ENCODE measurements at places on chromosomes 16 and 17. TPM values are rescaled to one million over a fixed set of nuclear protein-coding genes. Genes with fewer than 3 reads are reported as not detected.

CIAO3 gene
- total RNA-seq, result 39.6 TPM

GRCh38 chr16:55825115-55825728 is 7.7 kb downstream of the CES1 start:
- no peak for DNase-seq

- no peak for DNase-seq
These were observed 9.2 kb upstream of the NFATC3 start for GRCh38 chr16:68075980-68076379.

DNA sequence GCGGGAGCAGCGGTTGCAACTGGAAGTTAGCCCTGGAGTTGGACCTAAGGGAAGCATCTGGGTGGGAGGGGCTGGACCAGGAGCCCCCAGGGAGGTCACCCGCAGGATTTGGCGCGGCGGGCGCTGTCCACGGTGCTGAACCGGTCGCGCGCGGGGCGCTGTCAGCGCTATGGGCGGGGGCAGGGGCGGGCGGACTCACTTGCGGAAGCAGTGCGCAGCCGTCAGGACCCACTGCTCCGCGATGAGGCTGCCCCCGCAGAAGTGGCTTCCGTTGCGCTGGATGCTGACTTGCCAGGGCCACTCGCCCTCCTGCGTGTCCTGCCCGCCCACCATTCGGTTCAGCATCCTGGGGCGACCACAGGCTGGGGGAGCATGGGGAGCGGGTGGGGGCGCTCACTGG is 4.5 kb downstream of the PRSS27 start:
- DNase-seq, result peak; percentile 94

KIF19 gene
- 0.91 TPM for total RNA-seq

DNA sequence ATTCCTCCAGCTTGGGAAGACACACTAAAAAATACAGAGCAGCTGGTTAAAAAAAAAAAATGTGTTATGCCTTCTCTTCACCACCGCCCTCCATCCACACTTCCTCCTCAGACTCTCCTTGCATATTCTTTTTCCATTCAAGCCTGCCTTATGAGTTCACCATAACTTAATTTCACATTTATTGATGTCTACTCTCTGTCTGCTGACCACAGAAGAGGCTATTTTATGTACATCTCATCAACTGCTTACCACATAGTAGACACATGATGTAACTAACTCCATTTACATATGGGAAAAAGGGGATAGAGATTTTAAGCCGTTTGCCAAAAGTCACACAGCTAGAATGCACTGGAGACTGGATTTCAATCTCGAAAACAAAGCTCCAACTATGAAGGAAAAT is 409.8 kb downstream of the CDH11 start:
- no peak for DNase-seq

DNA sequence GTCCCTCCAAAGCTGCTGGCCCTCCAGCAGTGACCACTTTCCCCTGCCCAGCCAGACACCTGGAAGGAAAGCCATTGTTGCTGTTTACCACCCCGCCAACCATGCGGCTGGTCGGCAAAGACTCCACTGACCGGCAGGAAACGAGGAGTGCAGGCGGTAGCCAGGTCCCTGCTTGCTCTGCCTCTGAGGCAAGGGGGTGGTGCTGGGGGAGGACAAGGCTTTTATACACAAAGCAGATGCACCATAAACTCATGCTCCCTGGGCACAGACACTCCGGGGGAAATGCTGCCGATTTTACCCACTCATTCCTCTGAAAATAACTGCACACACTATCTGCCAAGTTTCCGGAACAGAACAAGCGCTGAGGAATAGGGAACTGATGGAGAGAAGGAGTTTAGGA is 62.8 kb upstream of the GRIN2A start:
- no peak for DNase-seq

- DNase-seq, result no peak
These were observed 17.6 kb downstream of the MVP start for GRCh38 chr16:29837841-29838240.

- no peak for DNase-seq
These were observed 8.8 kb downstream of the ADAT1 start for GRCh38 chr16:75614066-75614897.

CSH1 gene
- not detected for total RNA-seq

GRCh38 chr16:64019339-64019738 is 1102.5 kb downstream of the CDH11 start:
- DNase-seq, result no peak

DNA sequence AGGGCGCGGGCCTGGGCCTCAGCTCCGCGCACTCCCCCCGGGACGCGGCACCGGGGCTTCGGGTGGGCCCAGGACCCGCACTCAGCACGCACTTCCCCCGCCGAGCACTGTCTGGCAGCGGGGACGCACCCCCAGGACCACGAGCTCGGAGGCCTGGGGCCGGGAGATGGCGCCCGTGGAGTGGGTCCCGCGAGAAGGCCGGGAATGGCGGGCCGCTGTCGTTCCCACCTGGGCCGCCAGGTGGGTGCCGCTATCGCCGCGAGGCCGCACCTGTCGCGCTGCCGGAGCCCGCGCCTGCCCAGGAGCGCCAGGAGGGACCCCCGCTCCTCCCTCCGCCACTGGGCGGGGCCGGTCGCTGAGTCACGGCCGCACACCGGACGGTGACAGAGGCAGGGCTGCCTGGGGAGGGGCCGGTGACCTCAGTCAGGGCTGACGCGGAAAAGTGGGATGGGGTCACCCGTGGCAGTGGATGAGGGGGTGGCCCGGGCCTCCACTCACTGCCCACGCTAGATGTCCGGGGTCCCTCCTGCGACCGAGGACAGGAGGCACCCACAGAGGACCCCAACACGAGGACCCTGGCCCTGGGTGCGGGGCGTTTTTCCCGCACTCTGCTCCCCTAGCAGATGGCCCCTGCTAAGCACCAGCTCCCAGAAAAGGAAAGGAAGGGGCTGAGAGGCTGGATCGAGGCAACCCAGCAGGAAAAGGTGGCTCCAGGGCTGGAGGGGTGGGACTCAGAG is 6.9 kb upstream of the ACTG1 start:
- DNase-seq, result peak; percentile 75

DNA sequence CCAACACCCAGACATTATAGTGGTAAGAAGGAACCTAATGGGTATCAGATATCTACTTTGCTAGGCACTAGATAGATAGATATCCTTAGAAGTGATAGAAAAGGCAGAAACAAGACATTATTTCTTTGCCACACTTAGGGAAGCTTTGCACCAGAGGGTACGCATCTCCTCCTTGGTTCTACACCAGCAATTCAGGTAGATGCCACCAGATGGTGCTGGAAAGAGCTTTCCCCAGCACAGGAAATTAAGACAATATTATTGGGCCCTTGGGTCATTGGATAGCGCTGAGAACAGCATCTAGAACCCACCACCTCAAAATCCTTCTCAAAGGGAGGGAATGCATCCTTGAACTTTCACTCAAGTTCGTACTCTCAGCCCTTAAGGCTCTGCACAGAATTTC is 173.8 kb upstream of the CCL2 start:
- DNase-seq, result no peak

ABCC3 gene
- total RNA-seq, result 1.4 TPM

DNA sequence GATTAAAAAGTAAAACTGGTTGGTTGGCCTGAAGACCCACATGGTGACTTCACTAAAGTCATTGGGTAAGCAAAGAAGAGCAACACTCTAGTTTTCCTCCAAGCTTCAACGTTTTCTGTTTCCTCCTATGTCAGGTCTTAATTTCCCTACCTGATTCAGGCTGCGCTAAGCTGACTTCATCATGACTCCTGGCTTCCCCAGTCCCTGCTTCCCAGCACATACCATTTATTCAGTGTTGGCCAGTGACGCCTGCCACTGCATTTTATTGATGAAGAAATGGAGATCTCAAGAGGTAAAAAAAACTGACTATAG is 645.3 kb downstream of the WWOX start:
- no peak for DNase-seq

- DNase-seq, result no peak
These were observed 24.5 kb downstream of the FBXO39 start for GRCh38 chr17:6800422-6801027.

GRCh38 chr17:50133028-50133768 is 3.2 kb upstream of the SAMD14 start:
- no peak for DNase-seq

DNA sequence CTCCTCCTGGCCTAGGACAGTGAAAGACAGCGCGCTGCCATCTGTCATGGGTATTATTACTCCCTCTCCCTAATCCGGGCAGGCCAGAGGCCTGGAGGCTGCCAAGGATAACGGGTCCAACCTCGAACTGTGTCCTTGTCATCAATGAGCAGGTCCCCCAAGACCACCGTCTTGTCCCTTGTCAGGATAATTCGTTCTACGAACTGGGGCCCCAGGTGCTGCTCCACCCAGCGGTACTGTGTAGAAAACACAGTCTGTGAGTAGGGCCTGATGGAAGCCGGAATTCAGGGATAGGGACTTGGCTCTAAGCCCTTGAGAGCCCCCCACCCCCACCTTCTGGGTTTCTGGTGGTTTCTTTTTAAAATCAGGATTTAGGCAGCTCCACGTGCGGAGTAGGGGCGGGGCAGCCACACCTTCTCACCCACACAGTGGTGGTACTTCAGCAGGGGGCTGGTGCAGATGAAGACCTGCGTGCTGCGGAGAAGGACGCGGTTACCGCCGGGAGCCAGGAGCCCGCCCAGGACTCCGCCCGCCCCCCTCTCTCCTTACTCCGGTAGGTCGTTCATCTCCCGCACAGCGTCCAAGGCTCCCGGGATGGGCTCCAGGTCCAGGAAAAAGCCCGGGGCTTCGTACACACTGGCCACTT is 787 bp downstream of the NT5C start:
- DNase-seq, result no peak

DNA sequence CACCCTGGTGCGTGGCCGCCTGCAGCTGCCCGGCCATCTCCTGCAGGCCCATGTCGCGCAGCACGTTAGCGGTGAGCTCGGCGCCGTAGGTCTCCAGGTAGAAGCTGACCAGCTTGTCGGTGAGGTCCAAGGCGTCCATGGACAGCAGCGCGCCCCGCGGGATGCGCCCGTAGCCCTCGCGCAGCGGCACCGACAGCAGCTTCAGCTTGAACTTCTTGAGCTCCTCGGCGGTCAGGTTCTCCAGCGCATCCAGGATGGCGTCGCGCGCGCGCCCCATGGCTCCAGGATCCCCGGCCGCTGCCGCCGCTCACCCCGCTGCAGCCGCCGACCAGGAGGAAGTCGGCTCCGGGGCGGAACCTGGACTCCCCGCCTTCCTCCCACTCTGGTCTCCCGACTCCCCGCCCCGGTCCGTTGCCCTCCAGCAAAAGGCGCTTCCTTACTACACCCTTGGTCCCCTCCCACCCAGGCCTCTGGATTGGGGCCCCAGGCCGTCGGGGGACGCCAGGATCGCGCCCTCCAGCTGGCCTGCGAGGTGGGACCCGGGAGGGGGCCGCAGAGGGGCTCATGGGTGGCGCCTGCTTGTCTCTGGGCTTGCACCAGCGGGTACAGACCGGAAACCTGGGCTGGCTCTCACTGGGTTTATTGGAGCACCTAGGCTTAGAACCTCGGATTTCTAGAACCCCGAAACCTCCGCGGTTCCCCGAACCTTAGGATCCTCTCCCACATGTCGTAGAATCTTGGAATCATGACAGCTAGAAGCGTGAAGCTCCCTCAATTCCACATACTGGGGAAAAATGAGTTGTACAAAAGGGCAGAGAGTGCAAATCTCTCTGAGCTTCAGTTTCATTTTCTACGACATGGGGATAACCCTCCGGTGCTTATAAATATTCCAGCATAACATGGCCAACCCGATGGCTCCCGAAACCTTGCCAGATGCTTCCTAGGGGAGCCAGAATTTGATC is at the start of gene PYCARD:
TSS of gene PYCARD (minus strand) at position 347 of the 962 bp plus-strand sequence. CDS start at position 277, 70 bp downstream.
- DNase-seq, result peak; percentile 71

DNA sequence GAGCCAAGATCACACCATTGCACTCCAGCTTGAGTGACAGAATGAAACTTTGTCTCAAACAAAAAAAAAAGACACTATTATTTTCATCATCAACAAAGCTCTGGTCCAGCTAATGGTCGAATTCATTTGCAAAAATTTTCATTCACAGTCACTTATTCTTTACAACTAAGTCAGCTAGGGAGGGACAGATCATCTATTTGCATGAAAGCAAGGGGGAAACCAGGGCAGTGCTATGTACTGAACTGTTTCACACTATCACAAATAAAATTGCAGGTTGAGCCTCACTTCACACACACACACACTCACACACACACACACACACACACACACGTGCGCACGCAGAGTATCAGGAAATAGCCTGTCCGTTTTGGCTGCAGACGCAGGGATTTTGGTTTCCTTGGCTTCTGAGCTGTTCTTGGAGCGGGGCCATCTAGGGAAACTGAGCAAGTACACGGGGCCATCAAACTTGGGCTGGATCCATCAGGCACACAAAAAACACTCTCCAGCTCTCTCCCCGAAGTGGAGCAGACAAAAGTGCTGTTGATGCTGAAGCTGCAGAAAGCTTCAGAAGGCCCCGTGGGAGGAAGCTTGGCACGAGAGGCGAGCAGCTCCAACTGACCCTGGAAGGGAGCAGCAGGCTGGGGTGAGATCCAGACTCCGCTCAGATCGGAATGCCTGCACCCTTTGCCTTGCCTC is 44.3 kb upstream of the HELZ start:
- DNase-seq, result no peak

- DNase-seq, result no peak
These were observed 860.4 kb upstream of the SOX9 start for GRCh38 chr17:71260366-71260940.

DNA sequence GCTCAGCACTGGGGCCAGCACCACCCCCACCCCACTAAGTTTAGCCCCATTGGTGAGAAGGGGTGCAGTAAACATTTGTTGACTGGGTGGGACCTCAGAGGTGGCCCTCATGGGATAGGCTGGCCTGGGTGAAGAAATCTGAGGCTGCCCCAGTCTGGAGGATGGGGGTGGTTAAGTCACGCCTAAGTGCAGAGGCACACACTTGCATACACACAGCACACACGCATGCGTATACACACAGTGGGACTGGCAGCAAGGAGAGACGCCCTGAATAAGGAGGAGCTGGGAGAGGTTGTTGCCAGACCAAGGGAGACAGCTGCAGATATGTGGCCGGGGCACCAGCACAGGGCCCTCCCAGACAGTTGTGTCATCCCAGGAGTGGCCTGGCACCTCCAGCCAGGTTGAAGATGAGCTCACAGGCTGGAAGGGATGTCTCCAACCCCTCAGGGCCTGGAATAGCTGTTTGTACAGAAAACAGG is 3.0 kb upstream of the BCAR1 start:
- DNase-seq, result no peak

DNA sequence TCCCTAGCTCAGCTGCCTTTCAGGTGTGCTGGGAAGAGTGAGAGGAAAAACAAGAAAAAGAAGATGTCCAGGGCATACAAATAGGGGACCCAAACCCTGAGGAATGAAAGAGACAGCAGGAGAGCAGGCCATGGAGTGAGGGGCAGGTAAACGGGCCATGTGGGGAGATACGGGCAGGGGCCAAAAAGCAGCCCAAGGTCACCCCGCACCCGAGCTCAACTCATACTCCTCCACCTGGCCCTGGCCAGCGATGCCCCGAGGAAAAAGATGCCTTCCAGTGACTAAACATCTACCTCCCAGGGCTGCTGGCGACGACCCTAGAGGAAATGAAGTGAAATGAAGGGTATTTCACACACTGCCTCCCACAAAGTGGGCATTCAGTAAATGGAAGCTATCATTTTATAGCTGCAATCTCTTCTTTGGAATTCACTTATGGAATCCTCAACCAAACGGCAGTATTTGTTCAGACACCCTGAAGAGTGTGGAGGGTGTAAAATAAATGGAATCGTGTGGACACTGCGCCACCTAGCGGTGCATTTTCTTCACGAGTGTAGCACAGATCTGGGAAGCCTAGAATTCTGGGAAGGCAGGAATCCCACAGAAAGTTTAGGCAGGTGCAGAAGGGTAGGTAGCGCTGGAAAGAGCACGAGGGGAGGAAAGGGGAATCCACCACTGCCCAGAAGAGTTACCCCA is 14.9 kb downstream of the ELAC2 start:
- peak; percentile 45 for DNase-seq

GRCh38 chr16:54098247-54098646 is 188.3 kb downstream of the IRX3 start:
- no peak for DNase-seq

Data from activated naive CD8-positive, alpha-beta T cell treated with anti-CD3 and anti-CD28 coated beads, Interleukin-2, amount 10 ng/mL, durations not matched to agents 7 days and 5 days (primary cell).